ENCODE measurements at places on chromosomes 5 and 9.

- no peak for DNase-seq
These were observed 118.1 kb downstream of the WNK2 start for GRCh38 chr9:93301911-93302541.

DNA sequence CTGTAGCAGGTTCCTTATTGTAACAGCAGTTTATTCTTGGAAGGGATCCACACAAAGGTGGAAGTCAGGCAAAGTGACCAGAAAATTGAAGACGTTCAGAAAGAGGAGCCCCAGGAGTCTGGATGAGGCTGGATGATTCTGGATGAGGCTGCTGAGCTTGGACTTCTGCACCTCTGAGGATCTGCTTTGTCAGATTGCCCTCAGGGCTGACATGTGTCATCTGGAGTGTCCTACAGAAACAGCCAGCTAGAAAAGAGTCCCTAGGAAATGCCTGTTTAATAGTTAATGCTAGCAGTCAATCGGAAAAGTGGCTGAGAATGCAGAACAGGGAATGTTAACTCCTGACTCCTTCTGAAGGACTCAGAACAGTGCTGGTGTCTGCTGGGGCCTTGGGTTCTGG is 236.4 kb downstream of the LRRC70 start:
- no peak for DNase-seq

DNA sequence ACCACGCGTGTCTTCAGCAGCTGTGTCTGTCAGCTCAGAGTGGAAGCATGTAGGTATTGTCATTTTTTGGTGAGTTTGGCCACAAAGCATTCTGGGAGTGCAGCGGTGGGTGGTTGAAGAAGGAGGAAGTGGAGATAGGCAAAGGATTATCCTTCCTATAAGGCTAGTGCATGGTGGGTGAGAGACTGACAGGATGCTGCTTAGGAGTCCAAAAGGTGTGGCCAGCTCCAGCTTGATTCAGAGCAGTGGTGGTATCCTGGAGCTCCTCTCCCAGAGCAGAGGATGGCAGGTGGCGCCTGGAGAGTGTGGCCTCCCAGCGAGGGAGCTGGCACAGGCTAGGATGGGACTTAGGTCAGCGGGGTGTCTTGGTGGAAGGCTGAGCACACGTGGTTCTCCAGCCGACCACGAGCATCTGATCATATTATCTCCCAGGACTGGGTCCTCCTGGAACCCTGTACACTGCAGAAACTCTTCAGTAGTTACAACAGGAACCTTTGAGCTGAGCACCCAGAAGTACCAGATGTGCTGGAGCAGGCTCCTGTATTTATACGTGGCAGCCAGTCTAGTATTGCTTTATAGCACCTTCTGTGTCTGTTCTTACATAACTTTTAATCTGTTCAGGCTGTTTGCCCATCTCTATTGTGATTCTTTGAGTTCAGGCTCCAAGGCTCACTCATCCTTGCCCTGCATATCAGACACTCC is 29.6 kb downstream of the MAML1 start:
- DNase-seq = peak; percentile 81

DNA sequence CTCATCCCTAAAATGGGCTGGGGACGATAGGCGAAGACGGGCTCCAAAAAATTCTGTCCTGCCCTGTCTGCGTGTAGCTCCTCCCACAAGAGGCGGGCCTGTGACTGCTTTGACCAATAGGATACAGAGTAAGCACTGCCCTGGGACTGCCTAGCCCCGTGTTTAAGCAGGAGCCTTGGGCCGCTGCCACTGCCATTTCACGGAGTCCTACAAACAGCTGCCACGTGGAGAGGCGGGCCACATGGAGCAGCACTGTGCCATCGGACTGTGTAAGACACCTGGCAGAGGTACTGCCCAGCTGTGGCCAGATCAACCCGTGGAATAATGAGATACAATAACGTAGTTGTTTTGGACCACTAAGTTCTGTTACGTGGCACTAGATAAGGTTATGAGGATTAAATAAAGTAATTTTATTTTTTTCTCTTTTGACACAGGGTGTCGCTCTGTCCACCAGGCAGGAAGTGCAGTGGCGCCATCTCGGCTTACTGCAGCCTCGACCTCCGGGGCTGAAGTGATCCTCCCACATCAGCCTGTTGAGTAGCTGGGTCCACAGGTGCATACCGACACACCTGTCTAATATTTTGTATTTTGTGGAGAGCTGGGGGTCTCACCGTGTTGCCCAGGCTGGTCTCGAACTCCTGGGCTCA is 87.2 kb downstream of the LMNB1 start:
- DNase-seq = no peak

- DNase-seq = no peak
These were observed 475.4 kb downstream of the DMAC1 start for GRCh38 chr9:7324152-7324598.

DNA sequence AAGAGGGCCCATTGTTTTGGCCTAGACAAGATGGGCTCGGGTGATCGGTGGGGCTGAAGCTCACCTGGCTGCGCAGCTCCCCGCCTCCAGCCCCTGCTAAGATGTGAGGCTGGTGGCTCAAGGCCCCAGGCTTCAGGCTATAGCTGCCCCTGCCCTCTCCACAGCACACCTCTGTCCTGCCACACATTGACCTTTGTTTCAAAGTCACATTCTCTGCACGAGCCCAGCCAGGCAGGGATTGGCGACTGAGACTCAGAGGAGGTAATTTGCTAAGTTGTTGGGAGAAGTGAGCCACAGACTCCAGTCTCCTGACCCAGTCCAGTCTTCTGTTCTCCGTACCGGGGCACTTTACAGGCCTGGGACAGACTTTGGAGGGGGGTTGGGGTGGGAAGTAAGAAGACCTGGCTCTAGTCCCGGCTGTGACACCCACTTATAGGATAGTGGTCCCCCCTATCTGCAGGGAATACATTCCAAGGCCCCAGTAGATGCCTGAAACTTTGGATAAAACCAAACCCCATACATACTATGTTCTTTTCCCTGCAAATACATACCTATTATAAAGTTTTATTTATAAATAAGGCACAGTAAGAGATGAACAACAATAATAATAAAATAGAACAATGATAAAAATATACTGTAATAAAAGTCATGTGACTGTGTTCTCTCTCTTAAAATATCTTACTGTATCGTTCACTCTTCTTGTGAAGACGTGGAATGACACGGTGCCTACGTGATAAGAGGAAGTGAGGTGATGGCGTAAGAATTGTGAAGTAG is 13.3 kb downstream of the PDGFRB start:
- no peak for DNase-seq
